Activated B cell treated with CpG ODN at 0.5 μM for 24 hours (primary cell): ENCODE measurements at places on chromosomes 3 and 15.

DNA sequence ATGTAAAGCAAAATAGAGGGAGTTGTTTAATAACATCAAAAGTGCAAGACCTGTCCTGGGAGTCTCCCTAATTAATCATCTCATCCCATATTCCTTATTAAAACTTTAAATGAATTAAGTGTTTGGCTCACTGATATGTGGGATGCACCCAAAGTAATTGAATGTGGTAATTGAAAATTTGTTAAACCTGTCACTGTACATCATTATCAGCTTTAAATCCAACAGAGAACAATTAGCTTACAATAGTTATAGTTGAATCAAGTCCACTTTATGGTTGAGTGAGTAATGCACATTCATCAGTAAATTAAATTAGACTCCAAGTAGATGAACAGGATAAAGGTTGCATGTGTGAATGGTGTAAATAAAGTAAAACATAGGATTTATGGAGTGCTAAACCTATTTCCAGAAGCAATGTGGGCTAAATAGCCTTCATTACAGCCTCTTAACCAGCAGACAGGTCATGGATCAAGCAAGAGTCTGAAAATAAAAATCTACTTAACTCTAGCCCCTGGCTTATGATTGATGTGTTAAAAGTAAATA, 608.2 kb upstream of the CCDC54 start:
- DNase-seq = no peak

DNA sequence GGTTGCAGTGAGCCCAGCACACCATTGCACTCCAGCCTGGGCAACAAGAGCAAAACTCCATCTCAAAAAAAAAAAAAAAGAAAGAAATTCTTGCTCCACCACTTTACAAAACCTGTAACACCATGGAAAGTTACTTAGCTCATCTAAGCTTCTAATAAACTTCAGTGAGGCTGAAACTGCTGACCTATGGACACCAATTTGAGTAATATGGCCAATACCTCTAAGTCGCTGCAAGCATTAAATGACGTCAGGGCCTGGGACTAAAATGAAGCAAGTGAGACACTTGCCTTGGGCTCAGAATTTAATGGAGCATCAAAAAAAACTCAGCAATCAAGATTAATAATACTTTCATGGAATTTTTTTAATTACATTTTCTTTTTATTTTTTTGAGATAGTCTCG, 42.5 kb downstream of the ZMAT3 start:
- DNase-seq = no peak

GRCh38 chr3:183202004-183202722, 39.6 kb upstream of the LAMP3 start:
- DNase-seq = no peak

- no peak for DNase-seq
Observed at GRCh38 chr3:11362600-11362999, 90.4 kb downstream of the ATG7 start.

DNA sequence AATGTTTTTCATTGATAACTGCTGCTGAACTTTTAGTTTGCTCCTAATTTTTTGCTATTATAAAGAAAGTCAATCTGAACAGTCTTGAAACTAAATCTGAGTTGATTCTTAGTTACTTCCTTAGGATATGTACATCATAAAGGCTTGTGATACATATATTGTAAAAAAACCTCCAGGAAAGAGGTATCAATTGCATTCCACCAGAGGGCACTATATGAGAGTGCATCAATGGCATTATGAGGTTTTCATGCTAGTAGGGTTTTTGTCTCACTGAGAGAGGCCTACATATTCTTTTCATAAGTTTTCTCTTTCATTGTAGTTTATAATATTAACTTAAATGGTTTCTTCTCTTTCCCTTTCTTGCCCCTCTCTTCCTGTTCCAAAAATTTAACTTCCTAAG, 46.9 kb downstream of the PIK3R4 start:
- no peak for DNase-seq

DNA sequence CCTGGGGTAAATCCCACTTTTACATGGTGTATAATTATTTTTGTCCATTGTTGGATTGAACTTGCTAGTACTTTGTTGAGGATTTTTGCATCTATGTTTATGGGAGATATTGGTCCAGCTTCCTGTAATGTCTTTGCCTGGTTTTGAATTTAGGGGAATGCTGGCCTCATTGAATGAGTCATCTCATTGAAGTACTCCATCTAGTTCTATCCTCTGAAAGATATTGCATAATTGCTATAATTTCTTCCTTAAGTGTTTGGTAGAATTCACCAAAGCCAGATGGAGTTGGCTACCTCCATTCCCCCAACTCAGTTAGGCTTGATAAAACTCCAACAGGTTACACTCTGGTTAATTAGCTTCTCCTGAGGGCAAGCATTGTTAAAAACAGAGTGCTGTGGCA, 237.4 kb upstream of the TGFBR2 start:
- no peak for DNase-seq

- DNase-seq = no peak
Observed at GRCh38 chr3:184812662-184813042, 686 bp downstream of the VPS8 start.

- no peak for DNase-seq
Observed at GRCh38 chr15:65258375-65259262, 28.1 kb downstream of the PARP16 start.

DNA sequence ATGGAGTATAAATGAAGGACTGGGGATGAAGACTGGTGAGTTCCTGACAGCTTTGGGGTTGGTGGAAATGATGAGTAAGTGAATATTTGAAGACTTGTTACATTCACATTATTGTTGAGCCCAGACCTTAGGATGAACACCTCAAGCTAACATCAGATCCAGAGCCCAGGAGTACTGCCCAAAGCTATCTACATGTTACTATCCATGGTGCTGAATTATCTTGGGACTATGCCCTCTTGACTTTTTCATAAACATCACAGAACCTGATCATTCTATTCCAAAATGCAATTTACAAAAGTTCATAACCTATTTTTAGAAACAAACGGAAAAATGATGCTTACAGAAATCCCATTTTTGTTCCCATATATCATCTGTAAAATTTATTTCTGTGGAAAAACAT, 613.3 kb downstream of the TUSC7 start:
- DNase-seq = no peak

DNA sequence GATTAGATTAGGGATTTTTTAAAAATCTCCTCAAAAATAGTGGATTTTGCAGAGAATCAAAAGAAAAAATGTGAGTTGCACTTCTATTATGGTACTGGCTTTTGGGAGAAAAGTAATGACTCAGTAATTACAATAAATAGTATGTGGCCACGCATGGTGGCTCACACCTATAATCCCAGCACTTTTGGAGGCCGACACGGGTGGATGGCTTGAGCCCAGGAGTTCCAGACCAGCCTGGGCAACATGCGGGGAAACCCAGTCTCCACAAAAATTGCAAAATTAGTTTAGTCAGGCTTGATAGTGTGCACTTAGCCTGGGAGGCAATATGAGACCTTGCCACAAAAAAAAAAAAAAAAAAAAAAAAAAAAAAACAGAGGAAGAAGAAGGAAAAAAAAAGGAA, 1098.2 kb downstream of the ZPLD1 start:
- DNase-seq = no peak

GRCh38 chr3:196399485-196399945, 32.7 kb downstream of the UBXN7 start:
- no peak for DNase-seq

DNA sequence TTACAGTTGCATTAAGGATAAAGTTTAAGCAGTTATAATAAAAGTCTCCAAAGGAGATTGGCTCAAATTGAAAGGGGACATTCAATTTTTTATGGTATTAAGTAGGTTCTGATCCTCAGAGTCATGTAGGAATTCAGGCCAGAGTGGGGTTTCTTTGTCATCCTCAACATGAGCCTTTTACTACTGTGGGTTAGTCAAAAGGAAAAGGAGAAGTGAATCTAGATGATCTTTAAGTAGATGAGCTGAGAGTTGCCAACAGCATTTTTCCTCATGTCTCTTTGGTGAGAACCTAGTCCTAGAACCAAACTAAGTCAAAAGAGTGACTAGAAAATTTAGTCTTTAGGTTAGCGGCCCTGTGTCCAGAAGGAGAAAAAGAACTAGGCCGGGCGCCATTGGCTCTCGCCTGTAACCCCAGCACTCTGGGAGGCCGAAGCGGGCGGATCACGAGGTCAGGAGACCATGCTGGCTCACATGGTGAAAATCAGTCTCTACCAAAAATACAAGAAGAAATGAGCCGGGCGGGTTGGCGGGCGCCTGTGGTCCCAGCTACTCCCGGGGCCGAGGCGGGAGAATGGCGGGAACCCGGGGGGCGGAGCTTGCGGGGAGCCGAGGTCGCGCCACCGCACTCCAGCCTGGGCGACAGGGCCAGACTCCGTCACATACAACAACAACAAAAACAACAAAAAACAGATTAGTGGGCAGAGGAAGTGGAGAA, 4.2 kb upstream of the CHL1 start:
- no peak for DNase-seq

GRCh38 chr15:75921732-75922703, 18.3 kb downstream of the FBXO22 start:
- no peak for DNase-seq

- no peak for DNase-seq
Observed at GRCh38 chr3:9783954-9784353, 8.3 kb downstream of the TADA3 start.

DNA sequence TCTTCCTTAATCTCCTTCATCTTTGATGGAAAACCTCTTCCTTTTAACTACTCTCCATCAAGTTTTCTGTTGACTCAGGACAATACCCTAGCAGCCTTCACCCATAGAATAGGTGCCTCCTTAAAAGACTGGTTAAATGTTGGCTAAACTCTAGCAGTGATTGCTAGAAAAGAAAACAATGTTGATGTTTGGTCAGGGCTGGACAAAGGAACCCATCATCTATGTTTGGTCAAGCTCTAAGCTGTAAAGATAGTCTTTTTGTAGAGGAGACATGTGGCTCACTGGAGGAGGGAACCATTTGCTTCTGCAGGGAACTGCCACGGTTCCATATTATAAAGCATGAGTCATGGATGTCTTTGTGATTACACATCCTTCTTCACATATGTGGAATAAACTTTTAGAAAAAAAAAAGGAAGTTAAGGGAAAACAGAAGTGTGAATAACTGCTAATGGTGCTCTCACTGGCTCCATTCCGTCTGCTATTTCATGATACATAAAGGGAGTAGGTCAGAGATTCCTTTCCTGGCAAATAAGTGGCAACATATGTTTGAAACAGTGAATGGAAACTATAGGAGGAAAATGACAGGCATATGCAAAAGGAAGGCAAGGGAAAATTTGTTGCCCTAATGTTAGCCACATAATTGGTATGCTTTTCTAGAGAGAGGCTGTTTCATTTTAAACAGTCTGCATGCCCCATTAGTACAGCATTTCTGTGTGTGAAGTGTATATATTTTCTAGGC, 78.2 kb downstream of the CMSS1 start:
- no peak for DNase-seq

DNA sequence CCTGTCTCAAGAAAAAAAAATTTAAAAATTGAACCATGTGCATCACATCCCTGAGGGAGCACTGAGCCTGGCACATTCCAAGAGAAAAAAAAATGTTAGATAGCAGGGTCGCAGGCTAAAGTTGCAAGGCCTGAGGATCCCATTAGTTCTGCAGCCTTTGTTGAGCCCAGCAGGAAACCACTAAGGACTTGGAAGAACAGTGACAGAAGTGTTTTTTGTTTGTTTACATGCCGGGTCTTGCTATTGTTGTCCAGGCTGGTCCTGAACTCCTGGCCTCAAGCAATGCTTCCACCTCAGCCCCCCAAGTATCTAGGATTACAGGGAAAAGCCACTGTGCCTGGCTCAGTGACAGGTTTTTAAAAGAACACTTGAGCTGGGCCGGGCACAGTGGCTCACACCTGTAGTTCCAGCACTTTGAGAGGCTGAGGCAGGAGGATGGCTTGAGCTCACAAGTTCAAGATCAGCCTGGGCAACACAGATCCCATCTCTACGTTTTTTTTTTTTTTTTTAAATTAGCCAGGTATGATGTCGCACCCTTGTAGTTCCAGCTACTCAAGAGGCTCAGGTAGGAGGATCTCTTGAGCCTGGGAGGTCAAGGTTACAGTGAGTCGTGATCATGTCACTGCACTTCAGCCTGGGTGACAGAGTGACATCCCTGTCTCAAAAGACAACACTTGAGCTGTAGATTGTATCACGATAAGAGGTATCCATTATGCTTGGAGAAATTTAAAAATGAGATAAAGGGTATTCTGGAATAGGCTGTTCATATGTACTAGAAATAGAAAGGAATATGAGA, 15.2 kb downstream of the CHAC1 start:
- no peak for DNase-seq

DNA sequence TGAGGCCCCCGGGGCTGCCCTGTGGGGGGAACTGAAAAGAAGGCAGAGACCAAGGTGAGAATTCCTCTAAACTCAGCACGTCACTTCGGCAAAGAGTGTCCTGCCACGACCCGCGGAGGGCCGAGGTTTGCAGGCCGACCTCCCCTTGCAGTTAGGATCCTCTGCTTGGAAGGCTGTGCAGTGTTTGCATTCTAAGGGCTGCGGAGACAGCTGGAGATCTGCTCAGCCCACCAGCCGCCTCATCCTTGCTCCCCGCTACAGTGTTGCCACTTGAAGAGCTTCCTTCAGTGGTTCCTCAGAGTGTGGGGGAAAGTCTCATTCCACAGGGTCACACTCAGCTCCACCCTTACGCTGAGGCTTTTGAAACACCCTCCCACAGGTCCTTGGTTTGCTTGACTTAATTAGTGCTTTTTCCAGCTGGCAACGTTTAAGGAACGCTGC, 10.8 kb downstream of the SLC51A start:
- DNase-seq = no peak

GRCh38 chr3:50655009-50655830, 19.5 kb upstream of the DOCK3 start:
- no peak for DNase-seq

GRCh38 chr3:63914312-63914711, 2.1 kb upstream of the SCAANT1 start:
- no peak for DNase-seq

DNA sequence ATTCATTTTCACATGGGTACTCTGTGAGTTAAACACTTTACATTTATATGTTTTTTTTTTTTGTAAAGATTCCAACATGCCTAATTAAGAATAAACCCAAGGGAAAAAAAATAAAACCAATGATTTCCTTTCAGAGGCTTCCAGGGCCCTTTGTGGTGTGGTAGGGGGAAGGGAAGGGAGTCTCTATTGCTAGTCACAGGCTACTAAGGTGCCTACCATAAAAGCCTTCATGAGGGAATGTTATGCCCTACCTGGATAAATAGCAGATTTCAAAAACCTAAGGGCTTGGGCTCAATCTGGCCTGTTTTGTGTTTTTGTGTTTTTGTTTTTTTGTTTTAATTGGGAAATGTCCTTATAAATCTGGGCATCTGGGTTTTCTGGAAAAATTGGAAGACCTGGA, 38.9 kb upstream of the SSR3 start:
- no peak for DNase-seq

DNA sequence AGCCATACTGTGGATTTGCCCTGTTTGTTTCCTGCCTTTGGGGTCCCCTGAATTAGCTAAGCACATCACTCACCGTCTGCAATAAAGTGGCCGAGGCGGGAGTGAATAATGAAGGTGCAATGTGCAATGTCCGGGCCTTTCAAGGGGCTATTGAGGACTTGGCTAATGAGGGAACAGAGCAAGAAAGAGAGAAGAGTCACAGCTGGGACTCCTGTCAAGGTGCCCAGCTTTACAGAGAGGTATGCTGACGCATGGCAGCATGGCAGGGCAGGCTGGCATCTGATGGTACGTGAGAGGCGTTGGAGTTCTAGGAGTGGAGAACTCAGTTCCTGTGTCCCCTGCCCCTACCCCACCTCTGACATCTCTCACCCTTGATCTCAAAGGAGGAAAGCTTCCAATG, 13.8 kb upstream of the ATP2B2 start:
- no peak for DNase-seq
